Muscle of leg (tissue), 16 donors: ENCODE measurements at places on chromosomes 4 and X. TPM values are rescaled to one million over a fixed set of nuclear protein-coding genes. Genes with fewer than 3 reads are reported as not detected.

GRCh38 chr4:9969526-9970398 lies 51.5 kb downstream of the SLC2A9 start:
- no peak for DNase-seq

- DNase-seq = no peak
These were observed 135.8 kb upstream of the NDST3 start for GRCh38 chr4:117898496-117898895.

TMEM31 gene
- polyA plus RNA-seq = 0.64 TPM

DNA sequence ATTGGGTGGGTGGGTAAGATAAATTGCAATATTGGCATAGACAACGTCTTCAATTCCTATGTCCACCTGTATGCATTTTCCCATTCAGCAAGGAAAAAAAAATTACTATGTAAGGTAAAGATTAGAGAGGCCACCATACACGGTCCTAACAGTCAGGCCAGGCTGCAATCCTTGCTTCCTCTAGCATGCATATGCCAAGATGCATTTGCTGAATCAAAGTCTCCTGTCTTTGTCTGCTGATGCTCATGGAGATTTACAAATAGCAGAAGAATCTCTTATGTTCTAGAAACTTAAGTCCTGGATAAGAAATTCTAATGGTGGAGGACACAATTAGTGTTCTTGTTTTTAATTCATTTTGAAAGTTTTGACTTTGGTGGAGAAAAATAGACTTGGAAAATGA lies 206.8 kb downstream of the PDGFC start:
- DNase-seq = no peak

F11 gene
- 0.41 TPM for polyA plus RNA-seq

DNA sequence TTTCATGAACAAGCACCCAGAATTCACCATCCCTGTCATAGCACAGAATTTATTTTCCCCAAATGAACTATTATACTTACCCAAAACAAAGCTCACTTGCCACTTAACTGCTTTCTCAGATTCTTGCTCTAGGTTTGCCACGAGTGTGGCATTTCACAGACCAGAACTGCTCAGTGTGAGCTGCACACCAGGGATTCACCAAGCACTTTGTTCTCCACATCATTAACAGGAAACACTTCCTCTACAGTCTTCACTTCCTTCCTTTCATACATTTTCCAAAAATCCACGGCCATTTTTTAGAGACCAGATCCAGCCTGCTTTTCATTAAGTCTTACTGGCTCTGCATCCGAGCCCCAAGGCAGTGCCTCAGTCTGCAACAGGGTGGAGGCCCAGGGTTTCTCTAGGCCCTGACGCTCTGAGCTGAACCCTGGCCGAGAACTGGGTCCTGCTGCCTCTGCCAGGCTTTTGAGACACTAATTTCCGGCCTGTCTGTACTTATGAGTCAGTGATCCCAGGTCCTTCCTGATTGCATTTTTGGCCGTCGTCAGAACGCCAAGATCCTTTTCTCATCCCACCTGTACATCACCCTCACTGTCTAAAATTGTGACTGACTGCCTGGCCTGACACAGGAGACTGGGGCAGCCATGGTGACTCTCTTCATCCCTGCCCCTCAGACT lies 67.6 kb upstream of the MTNR1A start:
- peak; percentile 48 for DNase-seq

DNA sequence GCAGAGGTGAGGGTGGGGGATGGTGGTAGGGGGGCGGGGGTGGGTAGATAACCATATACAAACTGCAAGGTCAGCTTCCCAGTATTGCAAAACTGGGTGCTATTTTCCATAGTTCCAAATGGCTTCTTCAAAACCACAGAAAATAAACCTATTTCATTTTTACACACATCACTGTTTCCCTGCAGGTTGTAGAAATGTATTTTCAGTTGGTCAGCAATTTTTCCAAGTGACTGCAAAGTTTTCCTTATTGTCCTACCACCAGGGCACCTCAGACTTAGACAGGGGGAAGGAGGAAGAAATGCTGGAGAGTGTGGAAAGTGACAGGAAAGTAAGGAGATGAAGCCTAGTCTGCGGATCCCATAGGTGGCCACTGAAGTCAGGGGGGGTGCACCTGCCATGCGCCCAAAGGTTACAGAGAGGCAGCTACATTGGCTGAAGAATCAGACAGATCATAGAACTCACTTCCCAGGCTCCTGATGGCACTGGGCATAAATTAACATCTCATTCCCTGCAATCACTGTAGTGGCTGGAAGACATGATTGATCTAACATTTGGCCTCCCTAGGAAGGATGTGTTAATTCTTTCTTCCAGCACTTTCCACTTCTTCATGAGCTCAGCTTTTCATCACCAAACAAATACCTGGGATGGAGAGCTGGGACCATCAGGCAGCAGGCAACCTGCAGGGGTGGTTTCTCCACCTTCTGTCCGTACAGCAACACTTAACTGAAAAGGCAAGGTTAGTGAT lies 402.0 kb downstream of the HNRNPD start:
- DNase-seq = no peak

NPY2R gene
- not detected for polyA plus RNA-seq

DLG3 gene
- 7.6 TPM for polyA plus RNA-seq

GRCh38 chr4:84263415-84263814 lies 235.7 kb downstream of the NKX6-1 start:
- DNase-seq = no peak

FAM241A gene
- polyA plus RNA-seq = 4.5 TPM

- DNase-seq = peak; percentile 14
These were observed 760 bp downstream of the UGT8 start for GRCh38 chr4:114599231-114599902.

- no peak for DNase-seq
These were observed 59.9 kb downstream of the C4orf51 start for GRCh38 chr4:145739845-145740244.

DNA sequence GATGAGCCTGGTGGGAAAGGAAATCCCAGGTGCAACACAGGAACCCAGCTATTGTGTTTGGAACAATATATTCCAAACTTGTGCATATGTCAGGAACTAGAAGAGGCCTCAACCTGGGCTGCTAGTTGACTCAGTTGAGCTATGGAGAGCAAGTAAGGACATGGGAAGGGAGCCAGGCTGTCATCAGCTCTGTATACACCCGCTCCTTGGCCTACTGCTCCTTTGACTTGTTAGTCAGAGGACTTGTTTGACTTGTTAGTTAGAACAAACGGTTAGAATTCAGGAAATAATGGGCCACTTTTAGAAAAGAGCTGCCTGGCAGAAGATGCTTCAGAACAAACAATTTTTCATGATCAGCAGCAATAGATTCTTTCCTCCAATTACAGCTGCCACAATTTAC lies 76.4 kb downstream of the CBLL2 start:
- DNase-seq = no peak

GRCh38 chr4:40909363-40909876 lies 159.7 kb downstream of the NSUN7 start:
- DNase-seq = peak; percentile 50

ADRA2C gene
- 2.9 TPM for polyA plus RNA-seq

- DNase-seq = no peak
These were observed 8.6 kb downstream of the SPATA4 start for GRCh38 chr4:176186671-176187395.

DNA sequence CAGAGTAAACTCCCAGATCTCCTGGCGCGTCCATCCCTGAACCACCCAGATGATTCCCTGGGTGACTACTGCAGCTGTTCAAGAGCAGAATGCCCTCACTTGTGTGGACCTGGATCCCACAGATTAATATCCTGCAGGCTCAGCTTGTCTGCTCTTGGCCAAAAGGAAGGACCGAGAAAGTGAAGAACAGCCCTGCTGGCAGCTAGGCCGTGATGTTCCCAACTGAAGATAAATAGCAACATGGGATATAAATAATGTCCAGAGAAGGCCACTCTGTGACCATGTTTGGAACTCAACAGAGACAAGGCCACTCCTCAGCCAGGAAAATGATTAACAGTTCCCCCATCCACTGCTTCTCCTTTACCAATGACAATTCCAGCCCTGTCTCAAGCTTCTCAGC lies 21.5 kb downstream of the SUPT20HL2 start:
- DNase-seq = peak; percentile 54

- no peak for DNase-seq
These were observed 56.7 kb upstream of the TBC1D9 start for GRCh38 chr4:140812916-140813315.

DNA sequence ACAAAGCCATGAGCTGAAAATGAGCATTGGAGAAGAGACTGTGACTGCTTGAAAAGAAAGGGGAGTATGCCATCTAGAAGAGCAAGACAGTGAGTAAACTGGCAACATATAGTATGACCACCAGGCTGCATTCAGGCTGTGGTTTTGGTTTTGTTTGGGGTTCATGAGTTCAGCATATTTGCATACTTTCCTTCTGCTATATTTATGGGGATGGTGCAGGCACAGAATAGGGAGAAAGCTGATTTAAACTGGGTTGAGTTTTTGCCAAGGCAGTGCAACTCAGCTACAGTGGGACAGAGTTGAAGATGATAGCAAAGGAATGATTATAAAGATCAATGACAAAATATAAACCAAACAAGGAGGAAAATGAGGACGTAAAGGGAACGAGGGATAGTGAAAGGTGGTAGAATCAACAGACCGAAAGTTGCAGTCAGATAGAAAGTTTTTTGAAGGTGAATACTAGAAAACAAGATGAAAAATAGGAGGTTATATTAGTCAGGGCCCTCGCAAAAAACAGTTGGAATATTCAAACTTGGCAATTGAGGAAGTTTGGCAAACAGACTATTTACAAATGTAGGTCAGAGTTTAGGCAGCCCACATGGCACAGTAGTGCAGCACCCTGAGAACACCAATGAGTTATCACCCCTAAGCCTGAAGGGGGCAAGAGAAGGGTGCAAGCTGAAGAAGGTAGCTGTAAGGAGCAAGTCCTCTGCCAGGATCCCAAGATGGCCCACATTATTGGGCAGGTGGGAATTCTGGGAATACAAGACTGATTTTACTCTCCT lies 114.8 kb upstream of the MAP9 start:
- no peak for DNase-seq

DNA sequence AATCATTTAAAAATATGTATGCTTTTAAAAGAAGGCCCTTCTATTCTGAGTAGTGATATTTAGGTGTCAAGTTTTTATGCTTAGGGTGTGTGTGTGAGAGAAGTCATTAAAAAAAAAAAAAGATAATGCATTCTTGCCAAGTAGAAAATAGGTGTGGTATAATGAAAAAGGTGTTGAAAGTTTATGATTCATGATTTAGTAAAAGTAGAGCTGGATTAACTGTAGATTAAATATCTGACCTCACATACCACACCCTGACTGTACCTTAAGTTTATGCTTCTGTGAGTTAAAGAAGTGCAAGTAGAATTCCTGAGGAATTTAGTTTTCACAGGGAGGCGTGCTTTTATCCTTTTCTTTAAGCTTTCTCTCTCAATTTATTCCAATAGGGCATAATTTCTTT lies 71.1 kb downstream of the BMPR1B start:
- no peak for DNase-seq

DNA sequence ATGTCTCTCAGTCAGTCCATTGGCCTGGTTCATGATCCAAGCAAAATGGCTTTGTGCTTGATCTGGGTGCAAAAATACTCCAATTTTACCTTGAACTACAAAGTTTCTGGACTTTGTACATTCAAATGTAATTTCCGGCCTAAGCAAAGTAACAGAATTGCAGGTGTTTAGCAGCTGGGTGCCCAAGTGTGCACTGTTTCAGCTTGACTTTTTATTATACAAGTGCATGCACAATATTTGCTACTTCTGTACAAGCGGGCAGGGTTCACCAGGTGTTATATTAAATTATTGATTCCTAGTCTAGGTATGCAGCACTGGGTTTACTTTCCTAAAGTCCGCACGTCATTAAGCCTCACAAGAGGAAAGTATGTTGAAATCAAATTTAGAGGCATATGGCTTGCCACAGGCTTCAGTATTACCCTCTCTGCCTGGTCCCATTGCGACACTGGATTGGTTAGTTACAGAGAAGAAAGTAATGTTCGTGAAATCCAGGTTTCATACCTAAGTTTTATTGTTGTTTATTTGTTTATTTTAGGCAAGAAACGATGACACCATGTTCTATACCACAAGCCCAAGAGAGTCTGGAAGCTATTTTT lies 376.9 kb upstream of the CTSO start:
- no peak for DNase-seq

MAGEB6 gene
- not detected for polyA plus RNA-seq

ERCC6L gene
- polyA plus RNA-seq = 2.7 TPM

DNA sequence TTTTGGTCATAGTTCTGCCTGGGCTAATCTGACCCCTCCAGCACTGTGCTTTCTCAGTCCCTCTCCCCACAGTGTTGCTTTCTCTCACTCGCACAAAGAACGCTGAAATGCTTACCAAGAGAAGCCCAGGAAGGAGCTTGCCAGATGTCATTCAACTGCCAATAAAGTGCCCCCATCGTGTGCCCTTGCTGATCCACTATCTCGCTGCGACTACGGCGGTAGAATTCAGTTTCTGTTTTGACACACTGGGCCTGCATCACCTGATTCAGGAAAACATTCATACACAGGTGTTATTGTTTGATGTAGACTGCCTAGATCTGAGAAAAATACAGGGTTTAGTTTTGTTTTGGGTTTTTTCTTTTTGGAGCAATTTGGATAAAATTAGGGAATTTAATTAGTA lies 121.2 kb downstream of the MANBA start:
- no peak for DNase-seq

TBC1D1 gene
- polyA plus RNA-seq = 76.2 TPM

EGF gene
- 3.7 TPM for polyA plus RNA-seq

- DNase-seq = no peak
These were observed 15.9 kb downstream of the SH3TC1 start for GRCh38 chr4:8215001-8215427.

DNA sequence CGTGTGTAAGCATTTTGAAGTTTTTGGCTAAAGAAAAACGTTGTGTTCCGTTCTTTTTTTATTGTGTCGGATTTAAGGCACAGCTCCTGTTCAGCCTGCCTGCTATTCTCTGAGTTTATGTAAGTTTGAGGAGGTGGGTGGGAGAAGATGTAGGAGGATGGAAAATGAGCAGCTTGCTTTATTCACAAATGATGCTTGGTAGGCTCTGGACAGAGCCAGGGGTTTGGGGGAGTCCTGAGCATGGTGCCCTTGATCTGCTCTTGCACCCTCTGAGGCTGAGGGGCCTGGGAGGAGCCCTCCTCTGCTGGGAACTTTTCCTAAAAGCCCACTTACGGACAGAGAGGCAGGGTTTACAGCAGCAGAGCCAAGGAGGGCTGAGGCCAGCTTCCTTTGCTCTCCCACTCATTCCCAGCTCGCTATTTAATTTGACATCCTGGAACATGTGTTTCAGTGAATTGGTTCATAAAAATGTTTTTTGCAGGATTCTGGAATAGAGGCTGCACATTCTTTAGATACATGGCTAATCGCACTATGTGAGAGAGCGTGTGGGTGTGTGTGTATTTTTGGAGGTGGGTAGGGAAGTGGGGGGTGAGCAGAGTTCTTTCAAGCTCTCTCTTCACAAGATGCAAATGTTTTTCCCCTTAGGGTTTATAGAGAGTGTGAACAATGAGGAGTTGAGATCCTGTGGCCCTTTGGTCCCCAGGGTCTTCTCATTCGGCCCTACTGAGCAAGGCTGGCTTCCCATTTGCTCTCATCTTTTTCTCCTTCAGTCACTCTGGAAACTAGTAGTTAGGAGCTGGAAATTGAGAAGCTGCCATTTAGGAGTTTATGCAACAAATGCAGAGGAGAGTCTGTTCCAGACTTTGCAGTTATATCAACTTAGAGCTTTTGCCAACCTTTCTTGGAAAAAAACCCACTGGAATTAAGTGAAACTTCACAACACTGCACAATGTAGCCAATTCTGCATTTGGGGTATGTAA lies 32.1 kb downstream of the TMEM131L start:
- DNase-seq = peak; percentile 93

ABCG2 gene
- polyA plus RNA-seq = 4.3 TPM
